Activated naive CD8-positive, alpha-beta T cell treated with anti-CD3 and anti-CD28 coated beads, Interleukin-2, amount 50 U/mL, for 24 hours (primary cell): ENCODE measurements at places on chromosomes 7 and 10.
A peak's percentile ranks its signal among the peaks of the same experiment; 100 is the strongest.

DNA sequence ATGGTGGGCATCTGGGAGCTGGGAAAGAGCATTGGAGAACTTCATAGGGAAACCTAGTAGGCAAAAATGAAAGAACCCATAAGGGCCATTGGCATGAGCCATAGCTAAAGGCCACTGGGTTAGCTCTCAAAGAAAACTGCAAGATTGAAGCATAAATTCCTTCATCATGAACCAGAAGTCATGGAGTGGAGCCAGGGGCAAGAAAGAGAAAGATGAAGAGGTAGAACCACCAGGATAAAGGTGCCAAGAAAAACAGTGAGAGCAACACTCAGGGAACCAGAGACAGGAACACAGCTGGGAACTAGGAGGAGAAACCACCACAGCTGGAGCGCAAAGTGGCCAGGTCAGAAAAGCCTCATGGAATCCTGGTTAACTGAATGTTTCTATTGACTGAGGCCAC lies 11.5 kb upstream of the SGMS1 start:
- no peak for DNase-seq

GRCh38 chr10:1420661-1421362 lies 316.5 kb downstream of the ADARB2 start:
- DNase-seq, result peak; percentile 75

DNA sequence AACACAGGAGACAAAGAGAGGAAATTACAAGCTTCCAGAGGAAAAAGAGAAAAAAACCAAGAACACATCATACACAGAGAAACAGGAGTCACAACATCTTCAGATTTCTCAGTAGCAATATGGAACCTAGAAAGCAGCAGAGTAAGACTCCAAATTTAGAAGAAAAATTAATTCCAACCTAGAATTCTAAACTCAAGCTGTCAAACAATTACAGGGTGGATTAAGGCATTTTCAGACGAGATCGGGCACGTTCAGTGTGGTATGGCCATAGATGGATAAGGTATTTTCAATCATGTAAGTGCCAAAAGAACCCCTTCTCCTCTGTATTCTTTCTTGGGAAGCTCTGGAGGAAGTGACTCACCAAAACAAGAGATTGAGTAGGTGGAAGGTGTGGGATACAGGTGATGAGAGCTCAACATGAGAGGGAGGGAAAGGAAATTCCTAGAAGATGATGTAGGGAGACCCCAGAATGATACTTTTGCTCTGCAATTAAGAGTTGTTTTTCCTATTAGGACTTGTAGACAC lies 51.6 kb downstream of the FAM204A start:
- no peak for DNase-seq

- DNase-seq, result no peak
Observed at GRCh38 chr10:55782181-55782580, 578.9 kb downstream of the ZWINT start.

DNA sequence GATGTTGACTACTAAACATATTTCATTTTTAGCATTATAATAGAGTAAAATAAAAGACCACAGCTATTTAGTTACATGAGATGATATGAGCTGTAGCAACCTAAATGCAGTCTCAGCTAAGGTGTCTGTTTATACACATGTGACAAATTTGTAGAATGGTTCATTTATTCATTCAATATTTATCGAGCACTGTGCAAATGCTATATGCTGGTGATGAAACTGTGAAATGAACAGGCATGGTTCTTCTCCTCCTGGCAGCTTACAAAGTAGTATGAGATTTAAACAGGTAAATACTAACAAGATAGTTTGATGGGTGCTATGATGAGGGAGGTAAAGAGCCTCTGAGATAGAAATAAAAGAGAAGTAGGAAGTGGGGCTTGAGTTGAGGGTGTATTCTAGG lies 60.8 kb downstream of the LRGUK start:
- no peak for DNase-seq

GRCh38 chr7:1747004-1747801 lies 77.1 kb downstream of the ELFN1 start:
- DNase-seq, result no peak

DNA sequence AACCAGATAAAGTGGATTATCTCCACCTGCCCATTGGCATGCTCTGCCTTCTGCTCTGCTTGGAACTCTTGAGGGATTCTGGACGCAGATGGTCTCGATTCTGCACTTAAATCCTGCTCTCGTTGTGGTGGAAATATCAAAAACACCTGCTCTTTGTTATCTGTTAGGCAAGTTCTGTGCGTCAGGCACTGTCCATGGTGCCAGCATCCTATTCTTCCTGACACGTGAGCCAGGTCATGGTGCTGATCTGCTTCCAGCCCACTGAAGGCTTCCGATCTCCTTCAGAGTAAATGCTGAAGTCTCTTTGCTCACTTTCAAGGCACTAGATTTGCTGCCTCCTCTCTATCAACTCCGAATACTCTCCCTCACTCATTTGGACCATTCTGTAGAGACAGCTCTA lies 505.6 kb downstream of the HTR7 start:
- DNase-seq, result no peak

GRCh38 chr7:99305473-99306260 lies 20.0 kb upstream of the ARPC1A start:
- no peak for DNase-seq

- no peak for DNase-seq
Observed at GRCh38 chr7:4006687-4007086, 675.4 kb upstream of the FOXK1 start.

DNA sequence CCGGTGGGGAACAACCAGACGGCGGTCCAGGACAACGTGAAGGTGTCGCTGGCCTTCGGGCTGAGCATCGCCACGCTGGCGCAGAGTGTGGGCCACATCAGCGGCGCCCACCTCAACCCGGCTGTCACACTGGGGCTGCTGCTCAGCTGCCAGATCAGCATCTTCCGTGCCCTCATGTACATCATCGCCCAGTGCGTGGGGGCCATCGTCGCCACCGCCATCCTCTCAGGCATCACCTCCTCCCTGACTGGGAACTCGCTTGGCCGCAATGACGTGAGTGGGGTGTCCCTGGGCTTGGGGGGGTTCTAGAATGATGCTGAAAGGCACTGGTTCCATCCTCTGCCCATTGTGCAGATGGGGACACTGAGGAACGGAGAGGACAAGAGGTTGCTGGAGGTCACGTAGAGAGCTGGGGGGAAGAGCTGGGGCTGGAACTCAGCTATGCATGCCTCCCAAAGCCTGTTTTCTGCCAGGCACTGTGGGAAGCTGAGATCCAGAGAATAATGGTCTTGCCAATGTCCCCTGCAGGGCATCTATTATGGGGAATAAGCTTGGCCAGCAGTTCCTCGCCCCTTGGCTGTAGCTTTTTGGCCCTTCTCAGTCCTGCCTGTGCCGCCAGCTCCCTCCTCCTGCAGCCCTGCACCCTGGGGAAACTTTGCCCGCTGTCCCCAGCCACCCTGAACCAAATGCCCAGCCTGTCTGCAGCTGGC lies 523 bp downstream of the AQP1 start:
- DNase-seq, result no peak

DNA sequence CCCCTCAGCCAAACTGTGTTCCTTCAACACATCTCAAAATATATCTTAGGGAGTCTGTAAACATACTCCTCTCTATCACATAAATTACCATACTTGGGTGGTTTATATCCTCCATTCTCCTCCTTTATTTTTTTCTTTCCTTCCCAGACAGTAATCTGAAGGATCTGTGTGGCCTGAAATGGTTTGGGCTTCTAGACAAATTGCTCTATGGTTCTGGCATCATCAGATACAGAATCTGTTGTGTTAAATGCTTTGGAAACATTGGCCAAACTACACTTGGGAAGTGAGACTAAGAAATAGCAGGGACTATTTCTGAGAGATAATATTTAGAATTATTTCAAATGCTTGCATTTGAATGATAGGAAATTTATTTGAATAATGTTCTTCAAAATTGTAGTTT lies 353.0 kb upstream of the KCND2 start:
- no peak for DNase-seq

DNA sequence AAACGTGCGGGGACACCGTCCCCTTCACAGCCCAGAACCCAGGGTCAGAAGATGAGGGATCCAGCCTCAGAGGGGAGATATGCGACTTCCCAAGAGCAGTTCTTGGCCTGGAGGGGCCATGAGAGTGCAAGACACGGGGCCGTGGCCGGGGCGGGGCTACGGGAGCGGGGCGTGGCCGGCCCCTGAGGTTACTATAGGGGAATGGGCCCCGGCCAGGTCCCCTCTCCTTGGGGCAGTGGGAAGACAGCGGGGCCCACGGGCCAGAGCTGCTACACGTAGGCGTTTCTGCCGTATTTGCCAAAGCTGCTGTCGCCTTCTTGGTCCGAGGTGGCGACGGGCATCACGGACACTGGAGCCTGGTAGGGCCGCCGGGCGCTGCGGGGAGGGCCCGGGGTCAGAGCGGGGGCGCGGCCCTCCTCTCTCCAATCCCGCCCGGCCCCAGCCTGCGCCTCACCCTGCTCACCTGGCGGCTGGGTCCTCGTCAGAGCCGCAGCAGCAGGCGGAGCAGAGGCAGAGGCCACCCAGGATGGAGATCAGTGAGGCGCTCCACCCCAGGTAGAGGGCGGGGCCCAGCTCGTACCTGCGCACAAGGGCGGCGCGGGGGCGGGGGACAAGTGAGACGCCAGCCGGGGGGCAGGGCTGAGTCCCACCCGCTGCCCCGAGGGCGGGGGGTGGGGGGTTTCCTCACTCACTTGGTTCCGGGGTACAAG lies 5.3 kb downstream of the CLDN15 start:
- DNase-seq, result no peak

GRCh38 chr10:6669269-6669859 lies 89.3 kb upstream of the PRKCQ start:
- no peak for DNase-seq

GRCh38 chr7:103983201-103983977 lies 6.1 kb downstream of the RELN start:
- no peak for DNase-seq

- DNase-seq, result no peak
Observed at GRCh38 chr10:14163377-14164086, 167.2 kb downstream of the FRMD4A start.
